Mesothelial cell of epicardium (in vitro differentiated cells): ENCODE measurements at places on chromosomes 7 and 10.

DNA sequence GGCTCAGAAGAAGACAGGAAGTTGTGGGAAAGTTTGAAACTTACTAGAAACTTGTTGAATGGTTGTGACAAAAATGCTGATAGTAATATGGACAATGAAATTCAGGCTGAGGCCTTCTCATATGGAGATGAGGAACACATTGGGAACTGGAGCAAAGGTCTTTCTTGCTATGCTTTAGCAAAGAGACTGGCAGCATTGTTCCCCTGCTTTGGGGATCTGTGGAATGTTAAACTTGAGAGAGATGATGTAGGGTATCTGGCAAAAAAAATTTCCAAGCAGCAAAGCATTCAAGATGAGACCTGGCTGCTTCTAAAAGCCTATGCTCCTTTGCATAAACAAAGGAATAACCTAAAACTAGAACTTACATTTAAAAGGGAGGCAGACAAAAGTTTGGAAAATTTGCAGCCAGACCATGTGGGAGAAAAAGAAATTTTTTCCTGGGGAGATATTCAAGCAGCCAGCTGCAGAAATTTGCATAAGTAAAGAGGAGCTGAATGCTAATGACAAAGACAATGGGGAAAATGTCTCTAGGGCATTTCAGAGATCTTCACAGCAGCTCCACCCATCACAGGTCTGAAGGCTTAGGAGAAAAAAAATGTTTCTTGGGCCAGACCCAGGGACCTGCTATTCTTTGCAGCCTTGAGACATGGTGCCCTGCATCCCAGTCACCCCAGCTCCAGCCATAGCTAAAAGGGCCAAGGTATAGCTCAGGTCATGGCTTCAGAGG is 16.5 kb upstream of the KCND2 start:
- no peak for DNase-seq
- no peak overlapping the region for H3K4me3 ChIP-seq
- H3K36me3 ChIP-seq: no peaks in the 10 kb centered on the region
- no peaks in the 10 kb centered on the region for H3K27me3 ChIP-seq
- H3K27ac ChIP-seq: no peak overlapping the region
- H3K4me1 ChIP-seq: no peaks in the 10 kb centered on the region

DNA sequence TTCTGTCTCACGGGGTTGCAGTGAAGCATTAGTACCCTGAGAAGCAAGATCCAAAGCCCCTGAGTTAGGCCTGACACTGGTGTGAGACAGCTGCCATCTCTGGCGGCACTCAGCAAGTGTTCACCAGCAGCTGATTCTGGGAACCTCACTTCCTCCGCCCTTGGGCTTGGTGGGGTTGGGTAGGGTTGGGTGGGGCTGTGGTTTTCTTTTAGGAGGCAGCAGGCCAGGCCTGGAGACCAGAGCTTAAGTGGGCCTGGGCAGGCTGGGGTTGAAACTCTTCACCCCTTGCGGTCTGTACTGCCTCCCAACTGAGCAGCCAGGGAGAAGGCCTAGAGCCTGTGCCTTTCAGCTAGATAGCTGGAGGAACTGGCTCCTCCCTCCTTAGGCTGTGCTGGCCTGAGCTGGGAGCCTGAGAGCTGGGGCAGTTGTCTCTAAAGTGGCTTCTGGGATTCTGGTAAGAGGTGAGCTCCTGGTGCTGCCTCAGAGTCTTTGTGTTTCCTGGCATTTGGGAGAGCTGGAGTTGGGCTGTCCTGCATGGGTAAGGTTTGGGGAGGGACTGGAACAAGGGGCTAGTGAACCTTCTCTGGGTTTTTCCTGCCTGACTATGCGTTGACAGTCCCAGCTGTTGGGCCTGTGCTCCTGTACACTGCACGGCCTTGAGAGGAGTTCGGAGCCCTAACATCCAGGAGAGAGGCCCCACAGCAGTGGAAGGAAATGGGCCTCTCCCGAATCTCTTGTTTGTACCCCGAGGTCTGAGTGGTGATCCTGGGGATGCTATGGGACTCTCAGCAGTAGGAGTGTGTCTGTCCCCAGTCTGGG is 5.1 kb downstream of the TSPAN14 start:
- DNase-seq: no peak
- peaks cover 83% of the 10 kb centered on the region for H3K4me1 ChIP-seq
- peak overlapping the region; percentile 15 for H3K4me3 ChIP-seq
- peak overlapping the region; percentile 93 for H3K27ac ChIP-seq
- no peaks in the 10 kb centered on the region for H3K27me3 ChIP-seq

DNA sequence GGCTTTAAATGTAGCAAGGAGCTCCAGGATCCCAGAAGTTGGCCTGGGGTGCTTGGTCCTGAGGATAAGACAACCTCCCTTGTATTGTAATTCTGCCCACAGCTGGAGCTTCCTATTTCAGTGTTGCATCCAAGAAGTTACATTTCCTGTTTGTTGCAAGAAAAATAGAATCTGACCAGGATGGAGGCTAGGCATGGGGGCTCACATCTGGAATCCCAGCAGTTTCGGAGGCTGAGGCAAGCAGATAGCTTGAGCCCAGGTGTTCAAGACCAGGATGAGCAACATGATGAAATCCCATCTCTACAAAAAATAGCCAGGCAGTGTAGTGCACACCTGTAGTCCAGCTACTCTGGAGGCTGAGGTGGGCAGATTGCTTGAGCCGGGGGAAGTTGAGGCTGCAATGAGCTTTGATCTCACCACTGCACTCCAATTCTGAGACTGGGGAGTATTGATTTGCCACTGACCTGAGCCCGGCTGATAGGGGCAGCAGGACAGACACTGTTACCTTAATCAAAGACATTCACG is 766 bp upstream of the ITIH2 start:
- no peak overlapping the region for H3K27ac ChIP-seq
- H3K36me3 ChIP-seq: no peaks in the 10 kb centered on the region
- H3K27me3 ChIP-seq: peaks cover 43% of the 10 kb centered on the region
- no peaks in the 10 kb centered on the region for H3K4me1 ChIP-seq

GRCh38 chr7:90536449-90536848 is 59.7 kb upstream of the CDK14 start:
- no peak overlapping the region for H3K27ac ChIP-seq
- no peak overlapping the region for H3K4me3 ChIP-seq
- peaks cover 1% of the 10 kb centered on the region for H3K27me3 ChIP-seq

DNA sequence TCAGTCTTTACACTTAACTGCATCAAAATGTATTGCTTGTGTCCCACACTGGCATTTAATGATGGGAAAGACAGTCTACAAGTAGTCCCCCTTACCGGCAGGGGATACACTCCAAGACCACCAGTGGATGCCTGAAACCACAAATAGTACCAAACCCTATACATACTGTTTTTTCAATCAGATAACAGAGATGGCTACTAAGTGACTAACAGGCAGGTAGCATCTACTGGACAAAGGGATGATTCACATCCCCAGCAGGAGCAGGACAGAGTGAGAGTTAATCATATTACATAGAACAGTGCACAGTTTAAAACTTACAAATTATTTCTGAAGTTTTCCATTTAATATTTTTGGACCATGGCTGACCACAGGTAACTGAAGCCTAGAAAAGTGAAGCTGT is 13.2 kb downstream of the TMEM243 start:
- H3K36me3 ChIP-seq: peaks cover 49% of the 10 kb centered on the region
- DNase-seq: no peak
- H3K4me3 ChIP-seq: no peak overlapping the region

DNA sequence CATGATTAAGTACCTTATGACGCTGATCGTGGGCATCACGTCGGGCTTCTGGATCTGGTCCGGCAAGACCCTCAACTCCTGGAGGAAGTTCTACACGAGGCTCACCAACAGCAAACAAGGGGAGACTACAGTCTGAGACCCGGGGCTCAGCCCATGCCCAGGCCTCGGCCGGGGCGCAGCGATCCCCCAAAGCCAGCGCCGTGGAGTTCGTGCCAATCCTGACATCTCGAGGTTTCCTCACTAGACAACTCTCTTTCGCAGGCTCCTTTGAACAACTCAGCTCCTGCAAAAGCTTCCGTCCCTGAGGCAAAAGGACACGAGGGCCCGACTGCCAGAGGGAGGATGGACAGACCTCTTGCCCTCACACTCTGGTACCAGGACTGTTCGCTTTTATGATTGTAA is 2.5 kb downstream of the FZD1 start:
- H3K4me3 ChIP-seq: peak overlapping the region; percentile 93
- peak overlapping the region; percentile 72 for H3K27ac ChIP-seq
- H3K4me1 ChIP-seq: peaks cover 37% of the 10 kb centered on the region
- no peak for DNase-seq

- H3K27me3 ChIP-seq: peaks cover 9% of the 10 kb centered on the region
- no peak overlapping the region for H3K4me3 ChIP-seq
- no peak for DNase-seq
- no peak overlapping the region for H3K27ac ChIP-seq
- peaks cover 15% of the 10 kb centered on the region for H3K4me1 ChIP-seq
These were observed 89.8 kb upstream of the NPVF start for GRCh38 chr7:25318047-25318446.

- no peaks in the 10 kb centered on the region for H3K36me3 ChIP-seq
- DNase-seq: no peak
- H3K4me3 ChIP-seq: no peak overlapping the region
- peaks cover 4% of the 10 kb centered on the region for H3K4me1 ChIP-seq
- H3K27ac ChIP-seq: no peak overlapping the region
- H3K27me3 ChIP-seq: peaks cover 4% of the 10 kb centered on the region
These were observed 13.7 kb upstream of the HERC4 start for GRCh38 chr10:68088740-68089139.

GRCh38 chr10:14173706-14174594 is 156.8 kb downstream of the FRMD4A start:
- peaks cover 14% of the 10 kb centered on the region for H3K4me1 ChIP-seq
- H3K27me3 ChIP-seq: peaks cover 76% of the 10 kb centered on the region
- no peak for DNase-seq
- H3K27ac ChIP-seq: no peak overlapping the region
- H3K4me3 ChIP-seq: peak overlapping the region; percentile 71

GRCh38 chr10:32321016-32321631 is 25.8 kb downstream of the EPC1 start:
- H3K4me1 ChIP-seq: peaks cover 29% of the 10 kb centered on the region
- H3K4me3 ChIP-seq: no peak overlapping the region
- H3K27ac ChIP-seq: no peak overlapping the region
- DNase-seq: no peak
- H3K27me3 ChIP-seq: no peaks in the 10 kb centered on the region
- H3K36me3 ChIP-seq: peaks cover 2% of the 10 kb centered on the region

DNA sequence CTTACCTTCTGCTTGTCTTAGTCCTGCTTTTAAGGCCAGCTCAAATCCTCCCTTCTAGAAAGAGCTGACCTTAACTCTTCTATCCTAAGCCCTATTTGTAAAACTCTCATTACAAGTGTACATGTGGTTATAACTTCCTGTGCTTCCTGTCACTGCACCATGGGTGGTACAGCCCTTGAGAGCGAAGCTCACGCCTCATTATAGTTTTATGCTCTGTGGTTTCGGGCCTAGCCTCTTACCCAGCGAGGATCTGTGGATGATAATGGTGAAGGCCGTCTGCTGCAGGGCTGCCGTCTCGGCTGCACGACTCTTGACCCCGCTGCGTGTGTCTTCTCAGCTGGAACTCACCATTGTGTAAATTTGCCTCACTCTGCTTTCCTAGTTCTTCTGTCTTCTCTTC is 74.6 kb downstream of the CUL1 start:
- peaks cover 17% of the 10 kb centered on the region for H3K36me3 ChIP-seq
- no peaks in the 10 kb centered on the region for H3K27me3 ChIP-seq
- no peak for DNase-seq
- peaks cover 2% of the 10 kb centered on the region for H3K4me1 ChIP-seq
- H3K27ac ChIP-seq: no peak overlapping the region

DNA sequence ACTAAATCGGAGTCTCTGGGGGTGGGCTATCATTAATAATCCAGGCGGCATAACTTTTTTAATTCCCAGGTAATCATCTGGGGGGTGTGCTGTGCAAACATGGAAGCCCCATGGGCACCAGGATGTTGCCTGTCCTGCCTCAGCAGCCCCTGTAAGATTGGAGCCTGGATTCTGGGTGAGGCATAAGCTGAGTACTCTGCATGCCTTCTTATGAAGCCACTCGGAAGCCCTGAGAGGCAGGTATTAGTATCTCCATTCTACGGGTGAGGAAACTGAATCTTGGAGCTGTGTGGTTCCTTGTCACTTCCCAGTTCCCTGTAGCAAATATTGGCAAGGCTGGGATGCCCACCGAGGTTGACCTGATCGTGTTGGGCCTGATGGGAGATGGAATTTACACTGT is 7.4 kb upstream of the OPN4 start:
- no peak for DNase-seq
- no peak overlapping the region for H3K27ac ChIP-seq
- peaks cover 30% of the 10 kb centered on the region for H3K4me1 ChIP-seq

GRCh38 chr10:22156750-22157149 is 61.1 kb downstream of the EBLN1 start:
- peaks cover 17% of the 10 kb centered on the region for H3K4me1 ChIP-seq
- H3K36me3 ChIP-seq: no peaks in the 10 kb centered on the region
- no peak for DNase-seq
- H3K4me3 ChIP-seq: no peak overlapping the region
- H3K27me3 ChIP-seq: peaks cover 2% of the 10 kb centered on the region

GRCh38 chr10:44651834-44652233 is 259.3 kb upstream of the TMEM72 start:
- H3K27me3 ChIP-seq: peaks cover 7% of the 10 kb centered on the region
- no peak overlapping the region for H3K4me3 ChIP-seq
- H3K27ac ChIP-seq: no peak overlapping the region
- no peak for DNase-seq

DNA sequence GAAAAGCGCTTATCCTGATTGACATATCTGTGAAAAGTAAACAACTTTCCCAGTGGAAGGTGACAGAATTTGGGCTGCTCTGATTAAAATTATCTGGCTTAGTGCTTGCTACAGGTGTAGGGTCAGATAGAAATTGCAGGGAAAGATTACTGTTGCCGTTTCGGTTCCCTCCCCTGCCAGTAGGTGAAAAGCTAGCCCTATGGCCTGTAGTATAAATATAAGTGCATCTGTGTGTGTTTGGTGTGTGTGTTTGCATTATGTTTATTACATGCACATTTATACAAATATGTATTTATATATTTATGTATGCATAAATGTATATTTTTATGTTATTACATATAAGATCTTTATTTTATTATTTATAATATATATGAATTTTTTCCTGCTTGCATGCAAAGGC is 72.3 kb upstream of the VOPP1 start:
- H3K4me1 ChIP-seq: peaks cover 3% of the 10 kb centered on the region
- H3K27me3 ChIP-seq: peaks cover 5% of the 10 kb centered on the region
- H3K36me3 ChIP-seq: no peaks in the 10 kb centered on the region
- no peak overlapping the region for H3K4me3 ChIP-seq
